ENCODE measurements at places on chromosomes 3 and 15.

GRCh38 chr3:43298761-43299160 is 12.4 kb downstream of the SNRK start:
- no peak for DNase-seq

DNA sequence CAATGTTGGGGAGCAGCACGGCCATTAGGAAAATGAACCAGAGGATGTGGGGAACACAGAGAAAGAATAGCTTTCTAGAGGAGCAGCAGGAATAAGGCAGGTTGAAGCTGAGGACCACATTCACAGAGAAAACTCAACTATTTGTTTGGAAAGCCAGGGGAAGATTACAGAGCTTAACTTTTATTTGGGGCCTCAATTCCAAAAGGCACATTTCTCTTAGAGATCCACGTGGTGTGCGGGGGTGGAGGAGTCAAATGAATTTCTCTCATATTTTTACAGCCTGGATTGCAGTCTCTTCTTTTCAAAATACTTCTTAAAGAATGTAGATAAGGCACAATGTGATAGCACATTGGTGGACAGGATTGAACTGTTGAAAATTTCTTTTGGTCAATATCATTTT is 253.7 kb downstream of the ROBO1 start:
- DNase-seq, result no peak

- no peak for DNase-seq
Measured at GRCh38 chr3:43048470-43048869, 57.4 kb downstream of the POMGNT2 start.

GRCh38 chr3:160454995-160455394 is 5.4 kb upstream of the TRIM59 start:
- DNase-seq, result no peak

GRCh38 chr3:133964547-133964946 is 65.2 kb downstream of the SLCO2A1 start:
- DNase-seq, result no peak

DNA sequence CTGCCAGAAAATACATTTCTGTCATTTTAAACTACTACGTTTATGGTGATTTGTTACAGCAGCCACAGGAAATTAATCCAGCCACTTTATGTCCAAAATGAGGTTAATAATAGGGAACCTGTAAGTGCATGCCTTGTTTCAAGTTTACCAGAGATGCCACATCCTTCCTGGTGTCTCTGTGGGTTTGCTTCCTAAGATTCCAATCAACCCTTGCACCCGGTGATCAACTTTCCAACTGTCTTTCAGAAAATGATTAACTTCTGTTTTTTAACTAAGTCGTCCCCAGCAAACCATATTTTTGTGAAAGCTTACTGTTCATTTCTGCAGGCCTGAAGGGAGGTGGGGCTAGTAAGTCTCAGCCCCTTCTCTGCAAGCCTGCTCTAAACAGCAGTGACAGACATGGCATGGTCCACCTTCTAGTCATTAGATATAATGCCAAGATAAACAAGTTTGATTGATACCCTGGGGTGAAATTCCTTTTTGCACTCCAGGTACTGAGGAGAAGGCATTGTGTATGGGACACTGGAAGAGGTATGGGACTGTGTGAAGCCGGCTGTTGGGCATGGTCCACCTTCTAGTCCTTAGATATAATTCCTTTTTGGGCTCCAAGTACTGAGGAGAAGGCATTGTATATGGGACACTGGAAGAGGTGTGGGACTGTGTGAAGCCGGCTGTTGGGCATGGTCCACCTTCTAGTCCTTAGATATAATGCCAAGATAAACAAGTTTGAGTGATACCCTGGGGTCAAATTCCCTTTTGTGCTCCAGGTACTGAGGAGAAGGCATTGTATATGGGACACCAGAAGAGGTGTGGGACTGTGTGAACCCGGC is 11.1 kb upstream of the TMC3 start:
- no peak for DNase-seq

DNA sequence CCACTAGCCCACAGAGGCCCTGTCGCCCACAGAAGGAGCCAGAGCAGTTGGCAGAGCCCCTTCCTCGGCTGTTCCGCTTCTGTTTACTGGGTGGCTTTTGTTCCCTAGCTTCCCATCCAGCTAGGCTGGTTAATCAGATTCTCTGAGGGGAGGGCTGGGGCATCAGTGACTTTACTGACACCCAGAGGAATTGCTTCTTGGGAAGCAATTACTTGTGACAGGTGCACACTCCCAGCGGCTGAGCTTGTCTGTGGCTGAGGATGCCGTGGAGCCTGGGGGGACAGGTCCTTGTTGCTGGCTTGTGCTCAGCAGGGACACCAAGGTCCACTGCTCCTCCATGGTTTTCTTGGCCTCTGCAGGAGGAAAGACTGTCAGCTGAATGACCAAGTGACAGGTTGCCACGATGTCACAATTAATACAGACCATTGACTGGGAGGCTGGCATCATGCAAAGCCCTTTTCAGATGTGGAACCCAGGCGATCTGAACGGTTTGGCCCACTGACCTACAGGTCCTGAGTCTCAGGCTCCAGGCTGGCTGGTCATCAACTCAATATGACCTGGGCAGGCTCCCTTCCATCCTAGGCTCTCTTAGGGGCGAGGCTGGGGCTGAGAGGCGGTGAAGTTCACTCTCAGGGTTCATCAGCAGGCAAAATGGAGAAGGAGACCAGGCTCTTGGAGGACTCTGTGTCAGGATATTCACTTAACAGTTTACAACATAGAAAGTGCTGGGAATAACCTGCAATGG is 31.8 kb upstream of the SFMBT1 start:
- DNase-seq, result no peak
